ENCODE measurements at places on chromosomes 3 and 15. TPM values are rescaled to one million over a fixed set of nuclear protein-coding genes. Genes with fewer than 3 reads are reported as not detected.

GRCh38 chr15:38243278-38244055 lies 9.2 kb upstream of the SPRED1 start:
- H3K4me1 ChIP-seq = no peaks in the 10 kb centered on the region
- H3K27me3 ChIP-seq = no peaks in the 10 kb centered on the region
- no peak for DNase-seq
- H3K27ac ChIP-seq = no peak overlapping the region

DNA sequence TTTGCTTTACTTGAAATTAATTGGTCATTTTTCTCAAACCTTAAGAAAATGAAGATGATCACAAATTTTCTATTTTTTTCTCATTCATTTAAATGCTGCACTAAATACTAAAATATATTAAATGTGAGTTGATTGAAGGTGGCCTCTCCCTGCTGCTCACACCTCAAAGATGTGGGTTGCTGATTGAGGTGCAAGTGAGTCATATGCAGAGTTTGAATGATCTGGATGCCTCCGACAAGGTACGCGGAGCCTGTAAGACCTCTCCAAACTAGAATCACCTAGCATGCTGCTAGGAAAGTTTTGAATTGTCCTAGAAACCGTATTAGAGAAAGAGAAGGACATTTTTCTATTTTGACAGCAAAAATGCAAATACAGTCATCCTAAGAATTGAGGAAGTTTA lies 211.3 kb upstream of the FEZF2 start:
- DNase-seq = no peak
- no peaks in the 10 kb centered on the region for H3K4me1 ChIP-seq
- no peak overlapping the region for H3K4me3 ChIP-seq
- H3K36me3 ChIP-seq = no peaks in the 10 kb centered on the region

DNA sequence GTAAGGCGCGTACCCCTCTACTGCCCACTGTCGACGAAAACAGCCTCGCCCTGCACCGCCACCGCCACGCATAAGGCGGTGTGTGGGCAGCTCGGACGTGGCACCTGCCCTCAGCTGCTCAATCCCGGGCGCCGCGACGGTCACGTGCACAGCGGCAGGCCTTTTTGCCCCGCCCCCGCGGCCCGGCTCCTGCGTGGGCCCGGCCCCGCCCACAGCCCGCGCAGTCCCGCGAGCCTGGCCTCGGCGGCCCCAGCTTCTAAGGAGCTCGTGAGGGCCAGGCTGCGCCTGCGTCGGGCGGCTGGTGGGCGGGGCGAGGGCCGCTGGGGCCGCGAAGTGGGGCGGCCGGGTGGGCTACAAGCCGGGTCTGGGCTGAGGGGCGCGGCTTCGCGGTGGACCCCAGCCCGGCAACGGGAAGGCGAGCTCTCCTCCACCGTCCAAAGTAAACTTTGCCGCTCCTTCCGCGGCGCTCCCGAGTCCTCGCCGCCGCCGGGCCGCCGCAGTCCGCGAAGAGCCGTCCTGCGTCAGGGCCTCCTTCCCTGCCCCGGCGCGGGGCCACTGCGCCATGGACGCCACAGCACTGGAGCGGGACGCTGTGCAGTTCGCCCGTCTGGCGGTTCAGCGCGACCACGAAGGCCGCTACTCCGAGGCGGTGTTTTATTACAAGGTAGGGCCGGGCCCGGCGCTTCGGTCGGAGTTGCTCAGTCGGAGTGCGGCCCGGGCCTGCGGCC lies at the start of gene CAPN7:
CAPN7 (plus strand) TSS at position 313 of the 728 bp plus-strand sequence; CDS start at position 563, 250 bp downstream.
- DNase-seq = peak; percentile 96
- no peaks in the 10 kb centered on the region for H3K27me3 ChIP-seq
- peaks cover 6% of the 10 kb centered on the region for H3K36me3 ChIP-seq
- peak within 1 kb of the TSS; percentile 96 for H3K27ac ChIP-seq

Gene RASL12
- 0.70 TPM for total RNA-seq

Gene FILIP1L
- total RNA-seq = 6.5 TPM
